NCI-H2081 treated with DMSO at 0.1 percent for 48 hours (cell line): ENCODE measurements at places on chromosomes 2 and 18.

GRCh38 chr2:42421601-42422239, 60.7 kb upstream of the COX7A2L start:
- no peak for DNase-seq

DNA sequence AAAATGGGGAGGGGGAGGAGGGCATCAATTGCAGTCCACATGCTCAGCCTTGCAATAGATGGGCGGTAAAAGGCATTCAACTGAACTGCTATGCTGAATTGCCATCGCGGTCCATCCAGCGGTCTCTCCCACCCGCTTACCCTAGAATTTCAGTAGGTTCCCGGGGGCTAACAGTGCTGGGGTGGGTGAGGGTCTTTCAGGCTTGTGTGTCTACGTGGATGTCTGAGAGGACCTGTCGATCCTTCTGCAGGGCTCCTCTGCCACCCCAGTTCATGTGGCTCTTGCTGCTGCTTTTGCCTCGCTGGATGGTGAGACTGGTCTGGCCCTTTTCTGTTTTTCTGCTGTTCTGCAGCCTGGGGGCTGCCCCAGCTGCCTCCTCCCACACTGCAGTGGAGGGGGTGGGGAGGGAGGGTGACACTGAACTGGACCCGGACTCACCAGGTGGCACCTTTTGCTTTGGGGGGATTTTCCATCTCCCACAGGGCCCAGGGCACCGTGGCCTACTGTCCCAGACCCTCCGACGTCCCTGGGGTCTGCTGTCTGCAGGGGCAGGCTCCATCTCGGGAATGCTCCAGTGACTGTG, 14.1 kb downstream of the ACKR3 start:
- DNase-seq, result no peak

DNA sequence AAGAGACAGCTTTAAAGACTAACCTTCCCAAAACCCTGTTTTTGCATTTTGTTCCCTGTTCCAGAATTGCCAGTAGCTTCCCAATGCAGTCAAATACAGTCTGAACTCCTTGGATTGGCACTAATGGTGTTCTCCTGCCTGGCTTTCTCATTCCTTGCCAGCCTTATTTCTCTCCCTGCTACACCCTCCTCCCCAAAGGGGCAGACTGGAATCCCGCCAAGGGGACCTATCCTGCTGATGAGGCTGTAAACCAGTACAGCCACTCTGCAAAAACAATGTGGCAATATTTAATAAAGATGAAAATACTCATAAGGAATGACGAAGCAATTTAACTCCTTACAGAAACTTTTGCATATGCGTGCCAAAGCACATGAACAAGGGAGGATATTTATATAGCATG, 4.5 kb upstream of the SLC4A5 start:
- DNase-seq, result no peak

GRCh38 chr18:3870914-3871313, 420.9 kb downstream of the TGIF1 start:
- DNase-seq, result no peak

- no peak for DNase-seq
Observed at GRCh38 chr2:3494984-3495666, 24.2 kb downstream of the ADI1 start.

- no peak for DNase-seq
Observed at GRCh38 chr2:10788855-10789254, 23.7 kb downstream of the PDIA6 start.

GRCh38 chr2:23050388-23050787, 334.6 kb upstream of the KLHL29 start:
- DNase-seq, result no peak

DNA sequence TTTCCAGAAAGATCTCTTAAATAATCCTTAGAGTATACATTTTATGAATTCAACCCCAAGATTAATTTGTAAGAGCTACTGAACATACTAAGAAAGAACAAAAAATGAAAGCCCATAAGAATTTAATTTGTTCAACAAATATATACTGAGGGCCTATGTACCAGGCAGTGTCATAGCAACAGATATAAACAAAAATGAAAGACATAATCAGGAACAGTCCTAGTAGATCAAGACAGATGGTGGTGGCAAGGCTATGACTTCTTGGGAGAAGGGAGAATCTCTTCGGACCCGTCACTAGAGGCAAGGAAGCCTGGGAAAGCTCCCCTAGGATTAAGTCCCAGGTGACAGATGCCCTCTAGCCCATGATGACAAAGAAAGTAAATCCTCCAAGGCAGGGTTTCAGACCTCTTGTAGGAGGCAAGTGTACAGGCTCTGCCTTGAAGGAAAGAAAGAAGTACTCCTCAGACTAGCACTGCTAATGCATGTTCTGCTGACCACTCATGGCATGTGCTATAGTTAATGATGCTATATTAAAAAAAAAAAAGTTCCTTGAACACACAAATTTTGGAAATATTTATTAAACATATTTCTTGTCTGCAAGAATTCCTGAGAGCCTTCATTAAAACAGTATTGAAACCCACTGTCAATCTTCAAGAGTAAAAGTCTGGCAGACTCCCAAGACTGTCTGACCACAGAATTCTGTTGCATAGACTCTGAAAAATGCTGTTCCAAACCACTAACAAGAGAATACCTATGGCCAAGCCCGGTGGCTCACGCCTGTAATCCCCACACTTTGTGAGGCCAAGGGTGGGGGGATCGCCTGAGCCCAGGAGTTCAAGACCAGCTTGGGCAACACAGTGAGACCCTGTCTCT, 31.5 kb downstream of the NOL10 start:
- no peak for DNase-seq

DNA sequence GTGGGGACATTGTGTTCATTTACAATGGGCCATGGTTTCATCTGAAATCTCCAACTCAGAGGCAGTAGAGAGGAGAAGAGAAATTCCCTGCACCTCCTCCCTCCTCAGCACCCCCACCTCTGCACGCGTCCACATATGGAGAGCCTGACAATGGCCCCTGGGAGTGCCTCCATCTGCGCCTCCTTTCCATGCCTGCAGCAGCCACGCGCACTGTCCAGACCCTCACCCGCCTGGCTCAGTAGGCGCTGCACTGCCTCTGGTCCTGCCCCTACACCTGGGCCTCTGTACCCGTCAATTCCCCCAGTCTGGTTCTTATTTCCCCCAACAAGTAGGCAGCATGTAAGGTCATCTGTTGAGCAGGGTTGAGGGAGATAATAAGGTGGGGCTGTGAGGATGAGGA, 23.8 kb downstream of the MPHOSPH10 start:
- DNase-seq, result no peak

DNA sequence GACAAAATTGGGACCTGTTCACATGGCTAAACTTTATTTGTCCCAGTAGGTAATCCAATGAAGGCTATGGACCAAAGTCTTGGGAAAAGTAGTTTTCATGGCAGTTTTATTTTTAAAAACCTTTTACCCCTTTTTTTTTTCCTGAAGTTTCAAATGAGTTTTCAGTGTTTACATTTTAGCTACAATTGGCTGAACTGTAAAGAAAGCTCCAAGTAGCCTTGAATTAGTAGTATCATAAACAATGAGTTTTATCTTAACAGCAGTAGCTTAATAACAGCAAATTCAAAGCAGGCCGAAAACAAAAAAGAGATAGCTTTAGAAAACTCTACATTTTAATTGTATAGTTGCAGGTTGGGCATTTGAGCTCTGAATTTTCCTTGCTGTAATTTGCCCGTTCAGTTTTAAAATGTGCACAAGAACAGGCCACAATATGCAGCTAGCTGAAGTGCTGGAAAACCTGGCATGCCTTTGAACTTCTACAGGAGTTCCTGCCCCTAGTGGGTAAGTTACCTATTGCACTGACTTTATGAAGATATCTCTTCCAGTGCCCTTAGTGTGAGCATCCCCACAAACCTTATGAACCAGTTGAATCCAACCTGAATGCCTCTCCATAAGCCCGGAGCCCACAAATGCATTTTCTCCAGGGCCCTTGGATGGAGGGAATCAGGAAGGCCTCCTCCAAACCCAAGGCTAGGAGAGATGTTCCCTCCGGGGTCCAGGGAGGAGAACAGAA, 106.7 kb downstream of the XRCC5 start:
- no peak for DNase-seq

GRCh38 chr2:8242739-8243138, 439.1 kb upstream of the ID2 start:
- no peak for DNase-seq

DNA sequence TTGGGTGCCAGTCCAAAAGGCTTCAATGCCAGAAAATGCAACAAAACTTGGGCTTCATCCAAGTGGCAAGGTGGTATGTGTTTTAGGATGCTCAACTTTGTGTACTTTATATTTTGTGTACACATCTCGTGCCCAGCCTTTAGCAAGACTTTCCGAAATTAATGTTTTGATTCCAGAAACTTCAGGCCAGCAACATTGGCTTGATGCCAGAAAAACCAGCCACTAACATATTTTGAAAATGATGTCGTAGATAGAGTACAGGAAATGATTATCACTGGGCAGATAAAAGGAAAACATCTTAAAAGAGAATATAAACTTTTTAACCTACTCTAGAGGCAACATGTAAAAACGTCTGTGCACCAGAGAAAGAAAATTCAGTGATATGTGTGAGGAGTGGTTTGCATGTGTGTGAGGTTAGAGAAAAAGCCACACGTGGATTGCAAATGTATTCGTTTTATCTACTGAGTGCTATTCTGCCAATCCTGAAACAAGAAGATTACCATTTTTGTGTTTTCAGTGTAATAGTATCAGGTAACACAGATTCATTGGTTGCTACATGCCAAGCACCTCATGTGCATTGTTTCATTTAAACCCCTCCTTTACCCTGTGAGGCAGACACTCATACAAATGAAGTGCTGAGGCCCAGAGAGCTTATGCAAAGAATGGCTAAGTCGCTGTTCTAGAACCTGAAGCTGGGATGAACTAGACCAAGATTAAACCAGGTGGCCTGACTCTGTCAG, 264.8 kb downstream of the C1D start:
- DNase-seq, result no peak

- no peak for DNase-seq
Observed at GRCh38 chr2:129726216-129726615, 253.2 kb upstream of the RAB6C start.

- no peak for DNase-seq
Observed at GRCh38 chr2:216142540-216142939, 33.4 kb downstream of the XRCC5 start.

- DNase-seq, result no peak
Observed at GRCh38 chr2:174544802-174545201, 52.8 kb downstream of the WIPF1 start.

- DNase-seq, result no peak
Observed at GRCh38 chr2:211423018-211423417, 866.6 kb downstream of the CPS1 start.

DNA sequence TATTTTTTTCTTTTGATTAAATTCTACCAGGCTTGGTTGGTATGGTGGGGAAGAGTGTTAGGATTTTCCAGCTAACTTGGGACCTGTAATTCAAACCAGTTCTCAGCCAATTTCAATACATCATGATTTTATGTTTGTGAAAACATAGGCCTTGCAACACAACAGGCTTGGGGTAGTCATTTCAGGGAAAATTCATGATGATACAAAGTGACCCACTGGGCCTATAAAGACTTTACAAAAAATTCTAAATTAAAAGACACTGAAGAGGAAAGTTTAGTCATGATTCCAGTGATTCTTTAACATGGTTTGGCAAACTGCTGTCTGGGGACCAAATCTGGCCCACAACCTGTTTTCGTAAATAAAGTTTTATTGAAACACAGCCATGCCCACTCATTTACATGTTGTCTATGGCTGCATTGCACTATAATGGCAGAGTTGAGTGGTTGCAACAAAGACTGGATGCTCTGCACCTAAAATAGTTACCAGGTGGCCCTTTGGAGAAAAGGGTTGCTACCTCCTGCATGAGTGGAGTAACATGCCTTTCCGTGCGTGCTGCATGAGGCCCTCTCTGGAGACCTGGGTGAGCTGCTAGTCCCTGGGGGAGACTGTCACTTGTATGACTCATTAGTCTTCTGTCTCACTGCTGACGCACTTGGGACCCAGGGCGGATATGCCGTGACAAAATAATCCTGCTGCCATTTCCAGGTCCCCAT, 73.6 kb downstream of the NPAS2 start:
- DNase-seq, result no peak

DNA sequence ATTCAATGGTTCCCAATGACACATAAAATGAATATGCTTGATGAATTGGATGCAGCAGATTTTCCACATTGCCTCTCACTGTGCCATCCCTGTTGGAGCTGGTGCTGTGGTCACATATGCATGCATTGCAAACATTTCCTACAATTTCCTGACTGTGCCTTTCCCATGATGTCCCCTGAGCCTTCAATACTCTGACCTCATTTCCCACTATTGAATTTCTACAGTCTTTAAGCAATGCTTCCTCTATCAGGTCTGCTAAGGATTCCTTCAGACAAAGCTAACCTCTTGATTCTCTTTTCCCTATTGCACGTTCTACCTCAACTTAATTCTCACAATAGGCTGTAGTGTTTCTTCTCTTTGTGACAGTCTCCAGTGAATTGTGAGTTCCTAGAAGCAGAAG, 342.5 kb upstream of the CRIM1 start:
- no peak for DNase-seq

GRCh38 chr18:69127873-69128500, 272.7 kb upstream of the DOK6 start:
- no peak for DNase-seq

DNA sequence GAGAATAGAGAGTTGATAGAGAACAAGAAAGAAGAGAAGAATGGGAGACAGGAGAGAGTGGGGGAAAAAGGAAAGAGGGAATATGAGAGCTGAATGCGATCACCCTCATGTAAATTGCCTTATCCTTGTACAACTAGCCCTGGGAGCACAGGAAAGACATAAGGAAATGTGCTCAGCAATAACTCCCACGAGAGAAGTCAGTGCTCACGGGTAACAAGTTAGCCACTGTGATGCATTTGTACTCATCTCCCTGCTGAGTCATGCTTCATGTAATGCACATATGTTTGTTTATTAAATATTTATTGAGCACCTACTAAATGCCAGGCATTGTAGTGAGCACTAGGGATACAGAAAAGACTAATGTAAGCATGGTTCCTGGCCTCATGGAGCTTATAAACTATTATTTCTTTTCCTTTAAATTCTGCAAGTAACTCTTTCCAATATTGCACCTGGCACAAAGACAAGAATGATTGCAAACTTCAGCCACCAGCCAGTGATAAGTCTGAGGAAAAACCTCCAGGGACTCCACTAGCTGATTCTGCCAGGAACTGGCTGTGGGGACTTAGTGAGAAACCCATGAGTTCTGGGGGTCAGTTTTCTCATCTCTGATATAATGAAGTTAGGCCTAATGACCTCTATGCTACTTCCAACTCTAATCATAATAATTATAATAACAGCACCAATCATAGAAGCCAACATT, 124.1 kb downstream of the LNPK start:
- DNase-seq, result no peak

DNA sequence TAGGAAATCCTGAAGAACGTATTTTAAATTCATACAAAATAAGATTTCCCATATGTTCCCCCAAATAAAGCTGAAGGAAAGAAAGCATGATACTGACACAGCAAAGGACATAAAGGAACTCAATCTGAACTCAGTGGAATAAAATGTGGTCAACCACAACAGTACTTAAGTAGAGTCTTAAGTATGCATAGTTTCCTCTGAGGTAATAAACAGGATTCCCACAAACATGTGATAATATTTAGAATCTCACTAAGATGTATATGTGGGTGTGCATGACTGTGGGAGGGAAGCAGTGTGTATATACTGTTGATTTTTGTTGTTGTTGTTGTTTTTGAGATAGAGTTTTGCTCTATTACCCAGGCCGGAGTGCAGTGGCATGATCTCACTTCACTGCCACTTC, 69.3 kb downstream of the NOL10 start:
- no peak for DNase-seq
